ENCODE measurements at places on chromosomes 4 and X.

DNA sequence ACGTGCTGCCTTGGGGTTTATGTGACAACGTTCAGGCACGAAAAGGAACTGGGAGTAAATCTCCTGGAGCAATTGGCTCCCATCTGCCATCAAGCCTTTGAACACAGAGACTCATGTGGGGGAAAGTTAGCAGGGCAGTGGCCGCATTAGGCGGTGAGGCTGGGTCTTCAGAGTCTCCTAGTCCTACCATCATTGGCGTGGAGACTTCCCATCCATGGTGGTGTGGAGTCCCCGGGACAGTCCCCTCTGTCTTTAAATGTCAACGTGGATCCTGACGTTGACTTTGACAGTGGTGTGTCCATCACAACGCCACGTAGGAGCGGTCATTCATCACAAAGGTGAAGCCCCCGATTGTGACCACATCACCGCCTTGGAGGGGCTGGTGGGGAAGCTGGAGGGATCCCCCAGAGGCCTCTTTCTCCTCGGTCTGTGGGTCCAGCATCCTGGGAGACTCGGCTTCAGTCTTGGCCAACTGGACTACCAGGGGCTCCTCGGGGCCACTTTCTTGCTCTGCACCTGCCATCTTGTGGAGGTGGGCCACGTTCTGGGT, 21.8 kb downstream of the CRLF2 start:
- DNase-seq = no peak

GRCh38 chr4:102511830-102512605, 10.9 kb downstream of the NFKB1 start:
- no peak for DNase-seq

DNA sequence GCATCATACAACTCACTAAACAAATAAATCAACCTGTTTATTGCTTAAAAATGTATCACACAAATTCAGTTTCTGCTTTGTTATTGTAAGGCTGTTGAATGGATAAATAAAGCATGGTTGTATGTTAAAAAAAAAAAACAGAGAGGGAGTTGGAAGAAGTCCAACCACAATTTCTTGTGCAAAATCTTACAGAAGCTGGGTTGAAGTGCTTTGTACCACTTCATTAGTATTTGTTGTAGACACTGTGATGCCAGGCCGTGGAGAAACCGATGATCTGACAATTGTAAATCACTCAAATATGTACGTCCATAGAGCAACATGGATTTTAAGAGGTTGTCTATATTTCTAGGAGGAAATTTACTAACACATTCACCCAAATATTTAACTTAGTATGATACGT, 132.6 kb upstream of the MXRA5 start:
- no peak for DNase-seq

GRCh38 chr4:23456864-23457263, 433.0 kb downstream of the PPARGC1A start:
- no peak for DNase-seq

GRCh38 chr4:185801471-185801870, 10.5 kb downstream of the SORBS2 start:
- no peak for DNase-seq

GRCh38 chr4:183303301-183303700, 16.8 kb downstream of the CLDN22 start:
- no peak for DNase-seq

DNA sequence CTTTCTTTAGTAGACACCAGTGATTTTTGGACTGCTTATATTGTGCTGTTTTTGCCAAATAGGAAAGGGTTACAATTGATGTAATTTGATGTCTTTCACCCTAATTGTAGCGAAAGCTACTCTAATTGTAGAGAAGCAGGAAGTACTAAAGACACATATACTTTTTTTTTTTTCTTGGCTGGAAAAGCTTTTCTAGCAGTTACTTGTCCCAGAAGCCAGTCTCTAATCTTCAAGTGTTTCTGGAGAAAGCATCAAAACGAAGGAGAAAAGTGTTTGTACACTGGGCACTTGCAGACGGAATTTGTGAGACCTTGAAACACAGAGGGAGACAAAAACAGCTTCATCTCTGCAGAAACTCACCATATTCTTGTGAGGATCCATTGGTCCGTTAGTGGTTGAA, 616.5 kb upstream of the LCORL start:
- DNase-seq = no peak

GRCh38 chrX:106742805-106743204, 16.3 kb downstream of the RNF128 start:
- DNase-seq = no peak

DNA sequence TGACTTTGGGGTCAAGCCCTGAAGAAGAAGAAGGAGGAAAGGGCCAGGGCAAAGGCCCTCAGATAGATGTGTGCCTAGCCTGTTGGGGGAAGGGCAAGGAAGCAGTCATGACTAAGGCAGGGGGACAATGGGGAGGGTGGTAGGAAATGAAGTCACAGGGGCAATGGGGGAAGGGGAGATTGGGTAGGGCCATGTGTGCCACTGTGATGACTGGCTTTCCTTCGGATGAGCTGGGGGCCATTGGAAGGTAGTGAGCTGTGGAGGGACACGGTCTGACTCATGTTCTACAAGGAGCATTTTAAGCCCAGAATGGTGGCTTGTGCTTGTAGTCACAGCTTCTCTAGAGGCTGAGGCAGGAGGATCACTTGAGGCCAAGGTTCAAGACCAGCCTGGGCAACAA, 642.0 kb downstream of the MID1IP1 start:
- no peak for DNase-seq

DNA sequence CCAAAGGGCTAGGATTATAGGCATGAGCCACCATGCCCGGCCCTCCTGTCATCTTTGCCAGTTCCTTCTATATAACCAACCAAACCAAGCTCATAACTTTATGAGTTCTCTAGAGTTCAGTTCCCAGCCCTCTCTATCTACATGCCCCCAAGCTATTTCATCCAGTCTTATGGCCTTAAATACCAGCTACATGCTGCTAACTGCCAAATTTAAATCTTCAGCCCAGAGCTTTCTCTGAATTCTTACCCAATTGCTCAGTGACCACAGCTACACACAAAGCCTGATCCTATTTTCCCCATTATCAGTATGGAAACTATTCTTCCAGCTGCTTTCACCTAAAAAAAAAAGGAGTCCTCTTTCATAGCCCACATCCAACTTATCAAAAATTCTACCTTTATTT, 23.1 kb downstream of the TMEM184C start:
- no peak for DNase-seq

DNA sequence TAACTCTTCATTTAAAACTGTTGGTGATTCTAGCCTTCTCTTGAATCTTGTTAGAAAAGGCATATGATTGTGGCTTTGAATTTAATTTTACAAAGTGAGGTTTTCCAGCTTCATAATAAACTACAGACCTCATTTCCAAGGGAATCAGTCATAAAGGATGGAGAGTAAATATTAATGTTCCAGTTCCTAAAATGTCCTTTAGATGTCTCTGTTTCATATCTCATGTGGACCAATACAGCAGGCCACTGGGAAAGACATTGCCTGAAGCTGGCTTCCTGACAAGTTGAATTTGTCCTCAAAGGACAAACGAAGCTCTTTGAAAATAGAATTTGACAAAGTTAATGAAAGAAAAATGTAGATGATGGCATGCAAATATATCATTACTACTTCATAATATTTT, 125.4 kb downstream of the ZNF330 start:
- no peak for DNase-seq

DNA sequence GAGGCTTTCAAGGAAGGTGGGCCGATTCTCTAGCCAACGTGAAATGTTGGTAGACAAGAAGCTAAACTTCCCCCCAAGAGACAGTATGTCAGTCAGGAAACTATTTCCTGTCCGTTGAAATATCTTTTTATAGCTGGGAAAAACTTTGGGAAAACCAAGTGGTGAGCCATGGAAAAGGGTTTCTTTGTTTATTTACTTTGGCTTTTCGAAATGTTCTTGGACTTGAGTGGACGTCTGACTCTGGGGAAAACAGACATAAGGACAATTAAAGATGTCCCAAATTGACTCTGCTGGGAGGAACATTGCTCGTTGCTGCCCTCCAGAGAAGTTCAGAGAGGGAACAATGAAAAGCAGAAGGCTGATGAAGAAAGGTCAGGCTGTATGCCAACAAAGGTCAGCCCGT, 295.4 kb downstream of the RAPGEF2 start:
- DNase-seq = no peak

DNA sequence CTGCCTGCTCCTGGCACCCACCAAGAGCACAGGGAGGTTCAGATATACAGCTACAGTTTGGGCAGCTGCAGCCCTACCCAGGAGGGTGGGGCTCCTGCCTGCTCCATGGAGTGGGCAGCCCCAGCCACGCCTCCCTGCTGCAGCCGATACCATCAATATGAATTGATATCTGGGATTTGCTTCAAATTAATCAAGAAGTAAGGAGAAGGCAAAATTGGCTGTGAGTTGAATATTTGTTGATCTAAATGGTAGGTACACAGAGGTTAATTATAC, 31.2 kb upstream of the ZNF280C start:
- DNase-seq = no peak

DNA sequence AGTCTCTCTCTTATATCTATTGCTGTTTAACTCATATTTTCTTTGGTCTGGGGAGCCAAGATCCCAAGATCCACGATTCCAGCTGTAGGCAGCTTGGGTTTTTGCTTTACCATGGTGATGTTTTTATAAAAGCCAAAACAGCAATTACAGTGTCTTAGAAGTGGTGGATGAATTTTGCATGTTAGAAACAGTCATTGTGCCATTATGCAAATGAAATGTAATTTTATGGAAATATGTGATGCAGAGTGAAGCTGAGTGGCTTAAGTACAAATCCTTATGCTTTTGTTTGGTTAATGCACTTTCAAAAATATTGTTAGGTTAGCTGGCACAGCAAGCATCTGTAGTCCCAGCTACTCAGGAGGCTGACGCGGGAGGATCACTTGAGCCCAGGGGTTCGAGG, 32.8 kb upstream of the PTTG2 start:
- no peak for DNase-seq

- DNase-seq = no peak
These were observed 277.1 kb upstream of the PRKX start for GRCh38 chrX:3990569-3990968.

DNA sequence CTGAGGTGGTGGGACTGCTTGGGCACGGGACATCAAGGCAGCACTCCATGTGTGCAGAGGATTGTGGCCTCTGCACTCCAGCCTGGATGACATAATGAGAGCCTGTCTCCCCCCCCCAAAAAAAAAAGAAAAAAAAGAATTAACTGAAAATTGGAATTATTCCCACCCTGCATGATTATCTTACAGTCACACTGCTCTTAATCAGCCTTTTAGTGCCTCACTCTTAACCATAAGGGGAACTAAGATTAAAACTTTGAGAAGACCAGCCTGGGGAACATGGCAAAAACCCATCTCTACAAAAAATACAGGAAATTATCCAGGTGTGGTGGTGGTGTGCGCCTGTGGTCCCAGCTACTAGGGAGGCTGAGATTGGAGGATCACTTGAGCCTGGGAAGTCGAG, 94.6 kb downstream of the UBE2K start:
- no peak for DNase-seq

Measured in Panc1 (cell line).